Suprapubic skin (tissue), 4 donors: ENCODE measurements at places on chromosomes 6 and 20.

GRCh38 chr6:76416821-76417605 is 344.6 kb upstream of the IMPG1 start:
- no peaks in the 10 kb centered on the region for H3K4me1 ChIP-seq
- no peaks in the 10 kb centered on the region for H3K36me3 ChIP-seq
- DNase-seq = no peak
- no peaks in the 10 kb centered on the region for H3K27me3 ChIP-seq
- no peak overlapping the region for H3K27ac ChIP-seq

- no peak for DNase-seq
- H3K4me3 ChIP-seq = no peak overlapping the region
- no peaks in the 10 kb centered on the region for H3K27me3 ChIP-seq
- no peak overlapping the region for H3K27ac ChIP-seq
- no peaks in the 10 kb centered on the region for H3K36me3 ChIP-seq
Observed at GRCh38 chr6:80733641-80734040, 627.2 kb downstream of the BCKDHB start.

DNA sequence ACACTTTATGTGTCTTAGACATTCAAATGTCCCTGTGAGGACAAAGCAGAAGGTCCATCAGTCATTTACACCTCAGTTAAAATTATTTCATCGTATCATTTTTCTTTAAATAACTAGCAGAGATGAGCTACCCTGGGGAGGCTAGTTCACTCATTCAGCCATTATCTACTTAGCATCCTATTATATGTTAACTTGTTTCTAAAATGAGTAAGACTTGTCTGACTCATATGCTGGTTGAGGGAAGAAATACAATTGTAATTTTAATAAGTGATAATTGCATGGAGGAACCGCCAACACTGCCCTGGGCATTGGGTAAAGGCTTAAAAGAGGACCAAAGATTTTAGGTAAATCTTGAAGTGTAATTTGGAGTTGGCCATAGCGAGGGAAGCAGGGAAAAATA is 12.4 kb upstream of the PTPRK start:
- no peak overlapping the region for H3K4me3 ChIP-seq
- H3K36me3 ChIP-seq = no peaks in the 10 kb centered on the region
- H3K27ac ChIP-seq = no peak overlapping the region
- H3K4me1 ChIP-seq = no peaks in the 10 kb centered on the region
- no peaks in the 10 kb centered on the region for H3K27me3 ChIP-seq

DNA sequence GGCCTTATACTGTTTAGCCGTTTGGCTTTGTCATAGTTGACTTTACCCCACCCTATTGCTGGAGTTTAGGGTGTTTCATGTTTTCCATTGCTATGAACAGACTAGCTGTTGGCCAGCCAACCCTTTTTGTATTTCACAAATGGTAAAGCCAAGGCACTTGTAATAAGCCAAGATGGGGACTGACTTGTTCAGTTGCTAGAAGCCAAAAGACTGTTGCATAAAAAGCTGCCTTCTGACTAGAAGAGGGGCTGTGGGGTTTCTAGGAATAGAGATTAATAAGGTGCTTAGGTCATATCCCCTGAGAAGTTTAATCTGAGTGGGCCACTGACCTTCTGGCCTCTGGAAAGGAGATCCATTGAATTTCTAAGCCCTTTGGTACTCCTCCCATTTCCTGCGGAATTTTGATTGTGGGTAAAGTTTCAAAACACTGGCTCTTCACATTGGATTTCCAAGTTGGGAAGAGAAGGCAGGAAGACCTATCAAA is 211.1 kb downstream of the PLCB4 start:
- H3K27ac ChIP-seq = no peak overlapping the region
- H3K27me3 ChIP-seq = no peaks in the 10 kb centered on the region
- no peaks in the 10 kb centered on the region for H3K4me1 ChIP-seq
- DNase-seq = no peak
- H3K36me3 ChIP-seq = no peaks in the 10 kb centered on the region
- no peak overlapping the region for H3K4me3 ChIP-seq
